ENCODE measurements at places on chromosomes 5 and 9. TPM values are rescaled to one million over a fixed set of nuclear protein-coding genes. Genes with fewer than 3 reads are reported as not detected.

ABCA2 gene
- 73.6 TPM for total RNA-seq

ARL10 gene
- total RNA-seq, result 9.0 TPM

PAPPA gene
- total RNA-seq, result not detected

CBY3 gene
- not detected for total RNA-seq

All from activated CD8-positive, alpha-beta memory T cell treated with anti-CD3 and anti-CD28 coated beads, Interleukin-2, amount 10 ng/mL, durations not matched to agents 7 days and 5 days (primary cell).